ENCODE measurements at places on chromosomes 1 and 21.

DNA sequence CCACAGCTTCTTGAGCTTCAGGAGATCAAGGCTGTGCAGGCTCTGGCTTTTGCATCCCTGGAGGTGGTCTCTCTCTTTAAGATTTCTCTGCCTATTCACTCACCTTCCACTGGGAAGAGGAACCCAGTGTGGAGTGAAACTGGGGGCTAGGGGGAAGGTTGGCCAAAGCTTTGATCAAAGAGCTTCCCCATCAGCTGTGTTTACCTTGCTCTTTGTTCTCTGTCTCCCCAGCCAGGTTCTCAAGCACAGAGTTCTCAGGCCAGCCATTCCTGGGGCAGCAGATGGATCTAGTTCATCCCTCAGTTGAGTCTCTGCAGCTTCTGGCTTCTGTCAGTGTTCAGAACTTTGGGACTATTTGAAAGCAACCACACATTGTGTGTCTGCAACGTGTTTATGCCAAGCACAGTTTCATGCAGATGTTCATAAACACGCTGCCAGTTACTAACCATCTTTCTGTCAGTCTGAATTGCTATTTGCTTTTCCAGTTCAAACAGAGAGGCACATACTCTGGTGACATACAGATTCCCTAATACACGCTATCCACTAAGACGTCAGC, 17.2 kb upstream of the MRPS14 start:
- DNase-seq: no peak

GRCh38 chr1:152189657-152190442, 30.8 kb upstream of the RPTN start:
- DNase-seq: no peak

DNA sequence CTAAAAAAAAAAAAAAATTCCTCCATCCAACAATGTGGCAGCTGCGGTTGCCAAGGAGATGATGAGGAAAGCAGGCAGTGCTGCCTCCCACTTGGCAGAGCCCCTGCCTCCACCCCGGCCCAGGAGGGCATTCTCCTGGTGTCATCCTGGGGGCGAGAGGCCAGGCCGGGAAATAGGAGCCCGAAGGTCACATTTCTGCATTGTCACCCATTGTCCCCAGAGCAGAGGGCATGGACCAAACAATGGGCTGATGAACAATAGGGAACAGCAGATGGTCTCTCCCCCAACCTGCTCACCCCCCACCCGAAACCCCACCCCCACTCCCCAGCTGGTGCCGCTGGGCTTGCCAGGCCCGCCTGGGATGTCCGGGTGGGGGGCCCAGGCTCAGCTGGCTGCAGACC, 37.3 kb downstream of the CAMK2N1 start:
- no peak for DNase-seq

- DNase-seq: no peak
Observed at GRCh38 chr1:247118946-247119446, 14.8 kb upstream of the ZNF669 start.

- DNase-seq: no peak
Observed at GRCh38 chr21:34029743-34030528, 43.4 kb upstream of the MRPS6 start.

GRCh38 chr1:53694718-53695091, 44.3 kb downstream of the GLIS1 start:
- DNase-seq: no peak

DNA sequence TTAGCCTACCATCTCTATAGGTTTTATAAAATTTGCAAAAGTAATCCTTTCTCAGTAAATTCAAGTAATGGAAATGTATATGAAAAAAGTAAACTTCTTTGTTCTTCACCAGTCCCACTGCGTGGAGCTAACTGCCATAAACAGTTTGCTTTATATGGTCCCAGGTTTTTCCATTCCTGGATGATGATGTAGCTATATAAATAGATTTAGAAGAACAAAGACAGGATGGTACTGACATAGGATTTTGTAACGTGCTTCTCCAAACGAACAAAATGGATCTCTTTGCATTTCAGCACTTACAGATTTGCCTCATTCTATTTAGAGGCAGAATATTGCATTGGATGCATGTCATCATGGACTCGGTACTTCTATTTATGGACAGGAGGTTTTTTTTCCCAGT, 57.3 kb downstream of the SMYD2 start:
- no peak for DNase-seq

GRCh38 chr21:45939521-45940045, 42.0 kb upstream of the COL6A1 start:
- no peak for DNase-seq

DNA sequence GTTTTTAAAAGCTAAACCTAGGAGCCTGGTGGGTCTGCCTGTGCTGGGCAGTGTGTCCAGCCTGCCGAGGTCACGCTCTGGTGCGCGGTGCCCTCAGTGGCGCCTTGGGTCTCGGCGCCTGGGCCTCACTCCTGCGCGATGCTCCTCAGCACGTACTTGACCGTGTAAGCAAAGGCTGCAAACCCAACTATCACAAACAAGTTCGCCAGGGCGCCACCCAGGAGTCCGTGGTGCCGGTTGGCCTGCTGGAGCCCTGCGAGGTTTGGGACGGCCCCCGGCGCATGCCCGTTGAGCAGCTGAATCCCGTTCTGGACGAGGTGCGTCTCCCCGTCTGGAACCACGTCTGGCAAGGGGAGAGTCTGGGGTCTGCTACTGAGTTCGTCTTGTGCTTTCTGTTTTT, 8.6 kb upstream of the C1QTNF12 start:
- no peak for DNase-seq

DNA sequence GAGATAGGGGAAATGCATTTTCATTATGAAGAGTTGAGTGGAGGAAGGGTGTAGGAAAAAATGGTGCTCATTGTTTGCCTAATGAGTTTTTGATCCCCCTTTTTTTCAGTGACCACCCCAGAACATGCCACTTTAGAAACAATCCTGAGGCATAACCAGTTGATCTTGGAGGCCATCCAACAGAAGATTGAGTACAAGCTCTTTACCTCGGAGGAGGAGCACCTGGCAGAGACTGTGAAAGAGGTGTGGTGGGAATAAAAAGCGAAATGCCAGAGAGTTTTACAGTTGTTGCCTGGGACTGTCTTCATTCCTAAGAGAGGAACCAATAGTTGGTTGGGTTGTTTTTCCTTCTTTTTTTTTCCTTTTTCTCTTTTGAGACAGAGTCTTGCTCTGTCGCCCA, 54.3 kb upstream of the EPHA8 start:
- no peak for DNase-seq

GRCh38 chr1:110615548-110616130, 9.5 kb upstream of the KCNA2 start:
- no peak for DNase-seq

GRCh38 chr1:32992489-32993323, 28.1 kb upstream of the RNF19B start:
- peak; percentile 92 for DNase-seq

DNA sequence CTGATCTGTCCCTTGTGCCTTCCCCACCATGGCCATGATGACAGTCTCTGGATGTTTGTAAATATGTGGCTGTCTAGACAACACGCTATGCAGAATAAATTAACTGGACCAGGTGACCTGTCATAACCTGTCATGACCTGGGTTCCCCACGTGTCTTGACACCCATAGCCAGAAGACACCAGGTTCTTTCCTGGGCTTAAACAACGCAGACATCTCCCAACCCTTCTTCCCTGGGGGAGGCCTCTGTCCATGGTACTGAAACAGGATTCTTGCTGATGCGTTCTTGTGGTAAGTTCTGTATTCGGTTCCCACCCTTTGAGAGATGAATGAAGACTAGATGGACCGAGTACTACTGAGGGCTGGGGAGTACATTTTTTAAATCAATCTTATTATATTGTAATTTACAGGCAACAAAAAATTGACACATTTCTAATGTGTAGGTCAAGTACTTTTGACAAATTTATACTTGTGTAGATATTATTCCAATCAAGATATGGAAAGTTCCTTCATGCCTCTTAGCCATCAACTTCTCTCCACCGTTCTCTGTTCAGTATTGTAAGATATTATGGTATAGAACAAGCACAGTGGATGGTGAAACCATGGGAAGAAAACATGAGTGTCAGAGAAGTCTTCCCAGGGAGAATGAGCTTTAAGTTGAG, 738.8 kb downstream of the PTPRU start:
- no peak for DNase-seq

DNA sequence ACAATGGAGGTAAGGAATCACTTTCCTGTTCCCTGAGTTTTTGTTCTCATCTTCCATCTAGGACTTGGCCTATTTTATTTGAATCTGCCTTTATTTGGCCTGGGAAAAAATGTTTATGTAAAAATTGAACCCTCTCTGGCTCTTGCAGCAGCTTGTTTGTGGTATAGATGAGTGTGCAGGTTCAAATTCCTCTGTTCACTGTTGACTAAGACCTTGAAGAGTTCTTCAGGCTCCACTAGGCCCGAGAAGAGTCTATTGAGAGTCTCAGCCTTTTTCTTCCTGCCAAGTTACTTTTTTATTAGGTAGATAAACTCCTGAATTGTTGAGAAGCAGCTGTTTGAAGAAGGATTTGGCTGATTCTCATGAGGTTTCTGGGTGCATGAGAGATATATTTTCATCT, 248.8 kb upstream of the ADGRL2 start:
- DNase-seq: no peak

- no peak for DNase-seq
Observed at GRCh38 chr1:171298696-171299095, 15.3 kb upstream of the FMO4 start.

DNA sequence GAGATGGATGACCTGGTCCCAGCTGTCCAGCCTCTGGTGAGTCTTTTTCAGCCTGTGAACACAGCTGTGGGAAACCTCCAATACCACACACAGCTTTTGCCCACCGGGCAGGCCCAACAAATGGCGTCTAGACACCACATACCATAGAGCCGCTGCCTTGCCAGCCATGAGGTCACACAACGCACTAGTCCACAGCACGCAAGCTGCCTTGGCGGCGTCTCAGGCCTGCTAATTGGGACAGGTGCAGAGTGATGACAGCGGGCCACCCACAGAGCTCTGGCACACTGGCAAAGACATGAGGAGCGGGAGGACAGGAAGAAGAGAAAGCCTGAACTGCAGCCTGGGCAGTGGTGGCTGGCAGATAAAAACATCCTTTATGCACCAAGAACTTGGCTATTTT, 125.5 kb downstream of the ADAMTS1 start:
- DNase-seq: no peak

- DNase-seq: no peak
Observed at GRCh38 chr1:30817077-30817438, 59.5 kb upstream of the LAPTM5 start.

GRCh38 chr1:235450433-235450832, 53.8 kb downstream of the B3GALNT2 start:
- DNase-seq: no peak

DNA sequence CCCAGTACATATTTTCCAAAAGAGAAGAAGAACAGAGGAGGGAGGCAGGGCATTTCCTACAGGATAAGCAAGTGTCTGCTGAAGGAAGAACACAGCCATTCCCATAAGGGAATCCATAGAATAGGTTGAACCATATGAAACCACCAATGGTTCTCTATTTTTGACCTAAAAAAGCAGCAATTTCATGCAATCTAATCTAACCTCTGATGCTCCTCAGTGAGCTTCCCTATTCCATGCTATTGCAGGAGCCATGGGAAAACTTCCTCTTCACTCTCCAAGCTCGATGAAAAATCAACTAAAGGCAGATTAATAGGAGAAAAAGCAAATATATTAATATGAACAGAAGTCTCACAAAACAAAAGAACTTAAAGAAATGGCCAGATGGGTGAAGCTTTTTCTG, 50.5 kb downstream of the SIPA1L2 start:
- no peak for DNase-seq

GRCh38 chr21:28298251-28298672, 694.4 kb downstream of the LTN1 start:
- no peak for DNase-seq

- DNase-seq: no peak
Observed at GRCh38 chr1:217881607-217882332, 250.6 kb downstream of the SPATA17 start.

- peak; percentile 74 for DNase-seq
Observed at GRCh38 chr1:185559684-185560331, 174.4 kb upstream of the HMCN1 start.

DNA sequence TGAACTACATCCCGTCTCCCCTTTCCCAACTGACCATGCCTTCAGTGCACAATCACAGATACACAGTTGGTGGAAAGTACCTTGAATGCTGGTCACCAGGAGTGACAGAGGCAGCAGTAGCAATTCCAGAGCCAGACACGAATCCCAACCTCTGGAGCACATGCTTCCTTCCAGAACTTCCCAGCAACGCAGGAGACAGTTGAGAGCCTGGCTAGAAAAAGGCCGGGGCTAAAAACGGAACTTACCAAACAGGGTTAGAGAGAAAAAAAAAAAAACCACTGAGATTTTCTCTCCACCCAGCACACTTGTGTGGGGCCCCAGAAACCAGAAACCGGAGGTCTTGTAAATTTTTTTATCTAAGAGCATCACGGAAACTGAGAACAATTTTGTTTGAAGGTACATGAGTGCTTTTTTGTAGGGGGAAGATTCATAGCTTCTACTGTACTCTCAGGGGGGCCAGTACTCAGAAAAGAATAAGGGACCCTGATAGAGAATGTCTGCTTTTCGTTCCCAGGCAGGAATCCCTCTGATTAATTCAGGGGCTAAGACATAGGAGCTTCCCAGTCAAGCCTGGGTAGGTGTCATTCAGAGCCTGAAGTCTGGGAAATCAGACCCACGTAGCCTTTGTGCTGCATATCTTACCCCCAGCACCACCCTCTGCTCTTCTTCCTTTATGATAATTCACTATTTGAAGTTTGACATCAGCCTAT, at the start of gene CD48:
CD48 (minus strand) TSS at position 221 of the 710 bp plus-strand sequence; CDS start at position 162, 59 bp downstream.
- DNase-seq: no peak

DNA sequence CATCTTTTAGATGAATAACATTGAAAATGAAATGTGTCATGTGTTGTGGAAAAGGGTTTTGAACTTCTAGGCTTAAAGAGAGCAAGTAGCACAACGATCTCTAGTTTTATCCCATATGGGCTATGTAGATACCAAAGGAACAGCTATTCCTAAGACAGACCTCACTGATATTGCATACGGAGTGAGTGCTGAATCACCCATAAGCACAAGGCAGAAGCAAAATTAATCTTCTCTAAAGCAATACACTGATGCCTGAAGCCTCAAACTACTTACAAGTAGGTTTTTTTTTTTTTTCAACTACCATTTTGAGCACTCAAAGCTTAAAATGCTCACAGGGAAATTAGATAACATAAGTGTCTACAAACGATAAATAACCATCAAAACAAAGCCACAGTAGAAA, 5.0 kb upstream of the KMO start:
- no peak for DNase-seq

DNA sequence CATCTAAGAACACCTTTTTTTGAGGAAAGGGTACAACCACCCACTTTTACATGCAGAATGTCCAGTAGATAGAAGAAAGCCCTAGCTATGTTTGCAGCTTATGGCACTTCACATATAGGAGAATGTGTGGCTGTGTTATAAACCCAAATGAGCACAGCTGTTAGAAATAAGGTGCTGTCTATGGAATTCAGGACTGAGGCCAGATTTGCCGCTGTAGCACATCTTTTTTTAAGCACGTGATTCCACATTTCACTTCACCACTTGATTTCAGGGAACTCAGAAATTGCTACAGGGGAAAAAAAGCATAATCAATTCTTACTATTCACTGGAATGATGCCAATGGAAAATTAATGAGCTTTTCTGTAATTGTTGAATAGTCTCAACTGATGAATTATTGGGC, 147.2 kb upstream of the ADAMTS5 start:
- no peak for DNase-seq

Measured in cardiac septum (tissue), 1 donor.